Aorta (tissue), 5 donors: ENCODE measurements at places on chromosomes 3 and 15. TPM values are rescaled to one million over a fixed set of nuclear protein-coding genes. Genes with fewer than 3 reads are reported as not detected.

The CCR3 gene
- not detected for polyA plus RNA-seq

DNA sequence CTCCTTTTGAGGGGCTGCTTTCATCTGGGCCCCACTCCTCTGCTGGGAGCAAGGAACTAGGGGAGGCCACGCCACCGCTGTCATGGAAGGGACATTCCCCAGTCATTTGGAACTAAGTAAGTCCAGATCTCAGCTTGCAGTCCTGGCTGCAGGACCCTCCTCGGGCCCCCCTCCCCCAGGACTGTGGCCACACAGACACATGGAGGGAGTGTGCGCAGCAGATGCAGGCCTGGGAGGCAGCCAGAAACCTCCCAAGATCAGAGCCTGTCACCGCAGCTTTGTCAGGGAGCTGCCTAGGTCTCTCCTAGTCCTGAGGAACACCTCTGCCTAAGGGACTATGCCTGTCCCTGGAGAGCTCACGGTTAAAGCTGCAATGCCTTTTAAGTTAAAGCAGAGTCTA, 7.3 kb upstream of the SEMA3F start:
- DNase-seq = no peak

DNA sequence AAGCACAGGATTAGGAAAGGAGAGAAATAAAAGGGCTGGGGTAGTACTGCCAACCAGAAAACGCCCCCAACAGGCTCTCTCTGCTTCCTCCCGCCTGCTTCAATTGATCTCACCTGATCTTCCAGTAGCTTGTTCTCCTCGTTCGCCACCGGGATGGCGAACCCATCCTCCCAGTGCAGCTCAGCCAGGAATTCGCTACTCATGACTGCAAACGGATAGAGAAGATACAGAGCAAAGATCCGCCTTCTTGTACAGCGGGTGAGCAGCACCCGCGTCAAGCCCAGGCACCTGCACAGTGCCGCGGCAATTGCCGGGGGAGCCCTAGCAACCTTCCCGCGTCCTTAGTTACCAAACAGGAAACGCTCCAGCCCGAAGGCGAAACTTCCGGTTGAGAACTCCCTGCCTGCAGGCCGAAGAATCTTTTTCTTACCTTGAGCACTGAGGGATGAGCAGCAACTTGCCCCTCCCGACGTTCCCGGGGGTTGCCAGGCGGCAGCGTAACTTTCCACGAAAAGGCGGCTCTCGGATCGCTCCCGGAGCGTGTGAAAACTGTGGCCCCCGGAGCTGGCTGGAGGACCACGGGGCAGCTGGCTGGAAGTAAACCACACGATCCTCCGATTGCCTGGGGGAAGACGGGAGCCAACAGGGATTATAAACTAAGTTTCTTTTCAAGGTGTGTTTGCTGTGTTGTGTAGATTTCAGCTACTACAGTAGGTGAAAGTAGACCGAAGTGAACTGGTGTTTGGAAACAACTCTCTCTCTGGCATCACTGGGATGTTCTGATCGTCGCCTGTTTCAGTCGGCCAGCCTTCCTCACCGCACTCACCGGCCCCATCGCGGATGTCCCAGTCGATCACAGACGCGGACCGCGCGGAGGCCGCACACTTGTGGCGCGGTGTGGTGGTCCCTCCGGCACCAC, at the start of gene CCDC39:
Gene CCDC39 (minus strand): TSS at position 312 of the 919 bp plus-strand sequence. CDS start 109 bp downstream, at position 203.
- peak; percentile 53 for DNase-seq

The RAB8B gene
- polyA plus RNA-seq = 14.8 TPM

DNA sequence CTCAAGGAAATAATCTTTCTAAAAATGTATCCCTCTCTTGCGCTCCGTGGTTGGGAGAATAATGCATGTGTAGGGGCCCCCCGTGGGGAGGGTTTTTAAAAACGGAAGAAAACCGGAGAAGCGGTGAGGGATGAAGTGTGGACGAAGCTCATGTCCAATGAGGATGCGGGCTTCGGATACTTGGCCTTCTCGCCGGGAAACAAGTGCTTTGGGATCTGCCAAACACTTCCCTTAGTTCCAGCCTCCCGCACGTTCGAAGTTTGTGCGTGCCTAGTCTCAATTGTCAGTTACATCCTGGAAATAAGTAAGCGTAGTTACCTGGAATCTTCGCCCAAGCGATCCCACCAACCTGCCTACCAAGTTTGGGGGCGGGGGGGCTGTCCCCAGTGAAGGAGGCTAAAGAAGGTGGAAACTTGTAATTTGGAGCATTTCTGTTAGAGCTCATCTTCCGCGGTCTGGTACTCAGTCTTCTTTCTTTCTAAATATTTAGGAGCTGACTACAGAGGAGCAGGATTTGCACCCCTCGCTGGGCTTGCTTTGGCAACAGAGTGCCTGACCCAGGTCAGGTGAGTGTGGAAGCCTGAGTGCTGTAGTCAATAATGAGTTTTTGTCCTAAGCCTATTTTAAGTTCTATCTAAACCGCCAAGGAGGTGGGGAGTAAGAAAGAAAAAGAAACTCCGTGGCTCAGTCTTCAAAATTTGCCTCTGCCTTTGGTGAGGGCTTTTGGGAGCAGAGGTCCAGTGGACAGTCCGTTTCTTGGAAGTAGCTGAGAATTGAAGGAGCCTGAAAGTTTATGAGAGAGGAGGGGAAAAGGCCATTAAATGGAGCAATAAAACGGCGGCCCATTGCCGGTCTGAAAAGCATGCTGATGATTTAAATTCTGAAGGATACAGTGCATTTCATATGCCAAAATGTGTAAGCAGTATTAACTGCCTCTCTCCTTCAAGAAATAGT, 1.1 kb downstream of the ITPR1 start:
- peak; percentile 51 for DNase-seq

- DNase-seq = no peak
Observed at GRCh38 chr15:51696566-51696965, 15.3 kb downstream of the SCG3 start.

The GOLGA6L4 gene
- polyA plus RNA-seq = 1.5 TPM

- no peak for DNase-seq
Observed at GRCh38 chr15:66938114-66938830, 127.1 kb upstream of the SMAD3 start.

GRCh38 chr15:57283774-57284503, 92.4 kb upstream of the CGNL1 start:
- DNase-seq = no peak

GRCh38 chr3:186261638-186262037, 100.4 kb downstream of the DGKG start:
- no peak for DNase-seq

The PFKFB4 gene
- polyA plus RNA-seq = 5.6 TPM

DNA sequence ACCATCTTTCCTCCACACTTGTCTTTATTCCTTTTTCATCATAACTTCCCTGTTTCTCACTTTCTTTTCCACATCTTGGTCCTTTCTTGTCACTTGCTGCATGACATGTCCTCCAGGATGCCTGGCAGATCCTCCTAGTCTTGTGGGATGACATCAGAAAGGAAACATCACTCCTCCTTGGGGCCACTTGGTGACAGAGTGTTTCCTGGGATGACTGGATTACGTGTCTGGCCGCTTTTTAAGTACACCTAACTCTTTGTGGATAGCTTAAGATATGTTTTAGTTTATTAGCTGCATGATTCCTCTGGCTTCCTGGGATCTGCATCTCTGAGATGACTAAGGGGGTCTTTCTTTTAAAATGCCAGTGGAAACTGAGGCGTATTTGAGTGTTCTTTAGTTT, 363.5 kb upstream of the FRG2C start:
- DNase-seq = no peak

DNA sequence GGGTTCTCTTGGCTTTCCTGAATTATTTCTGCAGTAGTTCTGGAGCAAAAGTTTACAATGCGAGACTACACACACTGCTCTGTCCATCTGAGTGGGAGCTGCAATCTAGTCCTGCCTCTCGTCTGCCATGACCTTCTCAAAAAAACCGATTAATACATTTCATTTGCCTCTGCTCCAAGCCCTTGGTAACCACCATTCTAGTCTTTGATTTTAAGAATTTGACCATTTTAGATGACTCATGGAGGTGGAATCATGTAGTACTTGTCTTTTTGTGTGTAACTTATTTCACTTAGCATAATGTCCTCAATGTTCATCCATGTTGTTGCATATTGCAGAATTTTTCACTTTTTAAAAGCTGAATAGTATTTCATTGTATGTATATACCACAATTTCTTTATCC, 356.9 kb downstream of the SV2B start:
- no peak for DNase-seq

DNA sequence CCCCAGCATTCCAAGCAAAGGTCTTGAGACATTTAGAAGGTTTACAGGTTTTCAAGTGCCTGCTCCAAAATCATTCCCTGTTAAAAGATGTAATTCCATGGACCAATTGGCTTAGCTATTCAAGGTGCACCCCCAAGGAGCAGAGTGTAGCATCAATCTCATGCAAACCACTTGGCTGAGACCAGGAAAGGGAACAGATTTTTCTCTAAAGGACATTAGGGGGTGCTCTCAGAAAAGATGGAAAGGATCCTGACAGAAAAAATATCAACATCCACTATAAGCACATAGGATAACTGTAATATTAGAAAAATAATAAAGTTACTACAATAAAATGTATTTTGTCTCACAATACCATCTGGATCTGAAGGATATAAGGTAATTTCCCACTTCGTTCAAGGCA, 328.0 kb upstream of the CDIN1 start:
- DNase-seq = no peak

GRCh38 chr3:63245726-63246241, 32.3 kb upstream of the SYNPR start:
- DNase-seq = no peak

- no peak for DNase-seq
Observed at GRCh38 chr3:177154733-177155132, 42.5 kb downstream of the TBL1XR1 start.

The ISLR gene
- 24.8 TPM for polyA plus RNA-seq
